ENCODE measurements at places on chromosomes 6 and 20.

DNA sequence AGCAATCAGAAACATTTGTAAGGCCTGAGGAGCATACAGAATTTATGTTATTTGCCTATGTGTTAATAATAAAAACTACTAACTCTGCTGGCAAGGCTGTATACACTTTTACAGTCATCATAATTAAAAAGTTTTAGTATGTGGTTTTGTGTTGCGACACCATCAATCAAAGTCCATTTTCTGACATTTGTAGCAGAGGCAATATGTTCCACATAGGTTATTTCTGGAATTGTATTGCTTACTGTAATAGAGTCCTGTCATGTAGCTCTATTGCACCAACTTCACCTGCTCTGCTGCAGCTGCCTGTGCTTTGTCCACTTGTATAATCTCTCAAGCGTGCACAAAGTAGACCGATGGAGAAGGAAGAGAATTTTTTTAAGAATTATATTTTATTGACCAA, 501.8 kb downstream of the HACE1 start:
- DNase-seq: no peak

DNA sequence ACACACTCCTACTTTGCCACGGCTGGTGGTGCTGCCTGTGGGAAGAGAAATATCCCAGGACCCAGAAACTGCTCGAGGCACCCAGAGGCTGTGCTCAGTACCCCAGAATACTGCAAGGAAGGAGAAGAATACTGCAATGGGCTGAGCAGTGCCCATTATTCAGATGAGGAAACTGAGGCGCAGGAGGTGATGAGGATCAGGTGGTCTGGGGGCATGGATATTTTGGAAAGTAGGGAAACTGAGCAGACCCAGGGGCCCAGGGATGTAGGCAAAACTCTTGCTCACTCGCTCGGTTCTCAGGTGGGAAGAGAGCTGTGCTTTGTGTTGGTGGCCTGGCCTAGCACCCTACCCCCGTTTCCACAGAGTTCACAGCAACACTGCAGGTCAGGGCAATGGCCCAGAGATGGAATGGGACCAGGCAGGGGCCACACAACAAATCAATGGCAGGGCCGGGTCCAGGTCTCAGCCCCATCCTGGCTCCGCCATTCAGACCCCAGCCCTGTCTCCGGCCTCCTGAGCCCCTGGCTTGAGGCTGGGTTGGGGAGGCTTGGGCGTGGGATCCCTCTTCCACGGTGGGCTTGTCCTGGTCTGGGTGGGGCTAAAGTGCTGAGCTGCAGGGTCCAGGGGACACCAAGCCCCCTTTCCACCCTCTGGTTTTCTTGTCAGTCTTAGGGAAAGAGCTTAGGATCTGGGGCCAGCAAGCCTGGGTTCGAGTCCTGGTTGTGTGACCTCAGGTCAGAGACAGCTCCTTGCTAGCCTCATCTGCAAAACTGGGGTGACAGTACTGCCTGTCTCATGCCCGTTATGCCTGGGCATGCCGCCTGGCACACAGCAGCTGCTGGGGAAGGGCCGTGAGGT, 33.9 kb downstream of the SUN5 start:
- no peak for DNase-seq

DNA sequence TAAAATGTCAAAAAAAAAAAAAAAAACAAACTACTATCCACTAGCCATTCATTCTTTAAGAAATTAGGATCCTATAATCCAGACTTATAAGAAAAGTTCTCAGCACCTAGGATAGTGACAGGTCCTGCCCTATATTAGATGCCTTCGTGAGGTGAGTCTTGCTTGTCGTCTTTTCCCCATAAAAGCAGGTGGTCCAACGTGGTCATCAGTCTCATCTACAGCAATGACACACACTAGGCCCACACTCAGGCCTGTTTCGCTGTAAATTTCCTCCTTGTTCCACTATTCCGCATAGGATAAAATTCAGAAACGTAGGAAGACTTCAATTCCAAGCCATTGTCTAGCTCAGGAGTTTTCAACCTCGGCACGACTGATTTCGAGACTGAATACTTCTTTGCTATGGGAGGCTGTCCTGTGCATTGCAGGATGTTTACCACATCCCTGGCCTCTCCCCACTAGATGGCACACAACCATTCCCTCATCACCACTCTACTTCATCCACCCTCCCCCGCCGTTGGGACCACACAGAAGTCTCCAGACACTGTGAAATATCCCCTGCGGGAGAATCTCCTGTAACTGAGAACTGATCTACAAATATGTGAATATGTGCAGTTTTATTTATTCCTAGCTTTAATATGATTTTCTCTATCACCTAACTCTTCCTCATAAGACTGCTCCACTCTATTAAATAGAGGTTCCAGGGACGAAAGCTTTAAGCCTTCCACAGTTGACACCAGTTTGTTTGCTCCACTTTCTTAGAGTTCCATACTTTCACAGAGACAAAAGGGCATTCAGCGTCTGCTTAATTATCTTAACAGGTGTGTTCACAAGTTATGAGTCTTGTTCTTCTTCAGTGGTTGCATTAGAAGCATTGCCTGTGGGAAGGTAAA, 346.3 kb downstream of the BMP2 start:
- DNase-seq: no peak

- DNase-seq: no peak
Observed at GRCh38 chr6:24614043-24614420, 32.0 kb downstream of the KIAA0319 start.

- DNase-seq: no peak
Observed at GRCh38 chr6:35052694-35053565, 88.2 kb downstream of the TCP11 start.

- DNase-seq: no peak
Observed at GRCh38 chr6:82397962-82398692, 34.5 kb downstream of the TPBG start.

- DNase-seq: peak; percentile 60
Observed at GRCh38 chr6:2848851-2849250, 7.2 kb upstream of the SERPINB1 start.

DNA sequence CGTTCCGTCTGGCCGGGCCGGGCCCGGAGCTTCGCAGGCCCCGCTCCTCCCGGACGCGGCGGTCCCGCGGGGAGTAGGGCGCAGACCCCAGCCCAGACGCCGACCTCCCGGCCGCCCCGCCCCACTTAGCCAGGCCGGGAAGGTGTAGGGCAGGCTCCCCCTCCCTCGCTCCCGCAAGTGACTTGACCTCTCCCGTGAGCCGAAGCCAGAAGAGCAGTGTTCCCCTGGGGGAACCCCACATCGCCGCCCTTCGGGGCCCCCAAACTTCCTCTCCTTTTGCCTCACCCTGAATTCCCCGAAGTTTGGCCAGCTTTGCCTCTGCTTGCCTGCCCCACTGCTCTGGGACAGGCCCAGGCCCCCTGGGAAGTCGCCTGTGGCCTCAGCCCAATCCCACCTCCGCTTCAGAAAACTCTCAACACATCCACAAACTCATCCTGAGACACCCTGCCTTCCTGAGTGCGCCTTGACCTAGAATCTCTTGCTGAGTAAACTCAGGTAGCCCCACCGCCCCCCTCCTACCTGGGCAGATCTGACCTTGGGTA, 524 bp upstream of the NOL4L start:
- DNase-seq: no peak

DNA sequence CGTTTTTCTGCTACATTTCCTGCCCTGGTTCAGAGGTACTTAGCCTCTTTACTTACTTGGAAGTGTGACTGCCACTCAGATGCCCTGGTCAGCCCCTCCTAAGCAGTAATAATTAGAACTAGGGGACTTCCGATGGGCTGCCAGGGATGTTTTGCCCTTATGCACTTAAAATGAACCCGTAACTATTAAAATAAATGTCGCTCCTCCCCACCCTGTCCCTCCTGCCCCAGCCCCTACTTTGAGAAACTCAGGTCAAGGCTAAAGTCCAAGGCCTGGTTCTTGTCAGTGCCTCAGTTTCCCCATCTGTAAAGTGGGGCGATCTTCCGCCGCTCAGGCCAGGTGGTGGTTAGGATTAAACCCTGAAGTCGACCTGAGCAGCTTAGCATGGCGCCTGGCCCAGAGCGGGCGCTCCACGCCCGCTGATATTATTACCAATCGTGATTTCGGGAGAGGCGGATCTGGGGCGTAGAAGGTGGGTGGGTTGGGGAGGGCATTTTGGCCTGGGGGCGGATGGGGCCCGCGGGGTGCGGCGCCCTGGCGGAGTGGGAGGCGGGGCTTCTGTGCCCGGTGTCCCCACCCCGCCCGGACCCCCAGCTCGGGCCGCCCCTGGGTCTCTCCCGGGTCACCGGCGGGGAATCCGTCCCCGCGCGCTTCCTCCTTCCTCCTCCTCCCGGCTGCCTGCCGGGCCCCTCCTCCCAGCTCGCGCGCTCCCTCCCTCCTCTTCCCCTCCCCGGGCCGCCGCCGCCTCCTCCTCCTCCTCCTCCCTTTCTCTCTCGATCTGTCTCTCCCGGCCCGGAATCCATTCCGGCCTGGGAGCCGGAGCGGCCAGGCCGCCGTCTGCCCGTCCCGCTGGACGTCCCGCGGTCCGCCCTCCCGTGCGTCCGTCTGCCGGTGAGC, at the start of gene SRC:
Gene SRC (plus strand): TSS at position 802 of the 897 bp plus-strand sequence. CDS start 38,014 bp downstream, outside the sequence.
- DNase-seq: peak; percentile 6

DNA sequence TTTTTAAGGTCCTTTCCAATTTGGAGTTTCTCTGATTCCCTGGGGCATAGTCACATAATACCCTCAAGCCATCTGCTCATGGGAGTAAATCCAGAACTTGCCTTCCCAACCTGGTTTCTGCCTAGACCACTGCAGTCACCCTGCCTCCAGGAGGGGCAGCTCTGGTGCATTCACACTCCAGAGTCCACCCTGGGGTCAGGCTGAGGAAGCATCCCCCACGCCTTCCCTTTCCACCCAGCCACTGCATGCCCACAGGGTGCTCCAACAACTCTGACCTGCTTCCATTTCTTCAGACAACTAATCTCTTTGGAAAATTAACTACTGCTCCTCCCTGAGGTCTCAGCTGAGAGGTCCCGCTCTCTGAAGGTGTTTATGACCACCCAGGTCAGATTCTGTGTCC, 211.4 kb upstream of the RIN2 start:
- no peak for DNase-seq

- DNase-seq: peak; percentile 33
Observed at GRCh38 chr20:52303281-52303950, 111.8 kb upstream of the ZFP64 start.

- no peak for DNase-seq
Observed at GRCh38 chr6:154842833-154843232, 109.6 kb downstream of the SCAF8 start.

- no peak for DNase-seq
Observed at GRCh38 chr6:12264671-12265070, 25.5 kb upstream of the EDN1 start.

DNA sequence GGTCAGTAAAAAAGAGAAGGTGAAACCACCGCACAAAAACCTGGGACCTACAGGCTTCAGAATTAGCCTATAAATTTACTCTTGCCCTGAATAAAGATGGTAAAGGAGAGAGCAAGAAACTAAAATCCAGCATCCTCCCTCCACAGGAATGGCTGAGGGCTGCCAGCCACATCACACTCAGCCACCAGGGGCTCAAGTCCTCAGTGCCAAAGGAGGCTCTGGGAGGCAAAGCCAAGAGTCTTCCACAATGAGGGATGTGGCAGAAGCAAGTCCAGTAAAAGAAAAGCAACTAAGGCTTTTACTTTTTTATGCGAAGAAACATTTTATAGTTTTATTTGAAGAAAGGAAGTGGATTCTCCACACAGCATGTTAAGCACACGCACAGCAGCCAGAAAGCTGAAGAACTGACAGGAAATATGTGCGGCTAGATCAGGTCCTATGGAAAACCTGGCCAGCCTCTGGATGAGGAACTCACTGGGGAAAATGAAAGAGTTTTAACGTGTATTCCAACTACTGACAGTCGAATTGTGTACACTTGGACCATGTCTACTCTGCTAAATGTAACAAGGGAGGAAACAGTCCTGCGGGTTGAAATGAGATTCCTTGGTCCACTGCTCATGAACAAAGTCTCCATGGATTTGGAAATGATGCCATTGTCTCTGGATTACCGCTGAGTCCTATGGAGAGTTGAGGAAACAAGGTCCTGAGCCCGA, 219.4 kb upstream of the SSTR4 start:
- DNase-seq: no peak

GRCh38 chr6:81476881-81477280, 275.6 kb downstream of the TENT5A start:
- DNase-seq: no peak

DNA sequence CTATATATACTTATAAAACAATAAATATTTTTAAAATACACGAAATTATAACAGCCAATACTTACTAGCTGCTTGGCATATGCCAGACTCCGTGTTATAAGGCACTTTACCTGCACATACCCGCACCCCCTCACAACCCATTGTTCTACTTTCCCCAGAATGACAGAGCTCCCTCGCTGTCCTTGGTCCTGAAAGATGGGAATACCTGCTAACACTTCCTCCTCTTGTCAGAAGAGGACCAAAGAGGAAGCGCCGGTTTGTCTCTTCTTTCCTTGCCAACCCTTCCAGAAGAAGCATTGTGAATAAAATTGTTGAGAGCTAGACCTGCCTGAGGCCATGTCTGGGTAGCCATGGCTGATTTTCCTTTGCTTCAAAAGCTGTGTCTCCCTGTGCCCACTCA, 149.3 kb downstream of the PTPRT start:
- no peak for DNase-seq

DNA sequence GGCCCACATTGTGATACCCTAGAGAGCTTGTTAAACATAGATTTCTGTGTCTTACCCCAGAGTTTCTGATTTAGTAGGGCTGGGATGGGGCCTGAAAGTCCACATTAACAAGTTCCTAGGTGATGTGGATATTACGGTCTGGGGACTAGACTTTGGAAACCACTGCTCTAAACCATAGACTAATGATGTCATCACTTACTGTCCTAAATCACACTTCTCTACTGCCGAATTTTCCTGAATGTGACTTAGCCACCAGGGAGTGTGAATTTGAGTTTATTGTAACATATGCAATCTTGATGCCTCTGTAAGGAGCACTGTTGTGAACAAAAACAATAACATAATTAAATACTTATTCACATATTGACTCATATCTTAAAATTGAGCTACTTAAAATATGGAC, 165.6 kb downstream of the BTBD3 start:
- no peak for DNase-seq

DNA sequence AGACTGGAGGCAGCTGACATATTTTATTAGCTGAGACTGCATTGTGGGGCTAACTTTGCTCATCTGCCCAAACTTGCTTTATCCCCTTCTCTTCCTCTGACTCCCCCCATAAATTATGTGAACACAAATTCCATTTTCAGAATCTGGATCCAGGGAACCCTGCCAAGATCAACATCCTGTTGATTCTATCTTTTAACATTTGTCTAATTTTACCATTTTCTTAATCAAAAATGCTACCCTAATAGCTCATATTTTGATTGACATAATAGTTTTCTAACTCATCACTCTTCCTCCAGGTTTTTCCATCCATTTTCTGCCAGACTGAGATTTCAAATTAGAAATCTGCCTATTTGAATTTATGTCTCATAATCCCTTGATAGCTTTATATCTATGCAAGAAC, 184.7 kb upstream of the PRSS16 start:
- DNase-seq: no peak

DNA sequence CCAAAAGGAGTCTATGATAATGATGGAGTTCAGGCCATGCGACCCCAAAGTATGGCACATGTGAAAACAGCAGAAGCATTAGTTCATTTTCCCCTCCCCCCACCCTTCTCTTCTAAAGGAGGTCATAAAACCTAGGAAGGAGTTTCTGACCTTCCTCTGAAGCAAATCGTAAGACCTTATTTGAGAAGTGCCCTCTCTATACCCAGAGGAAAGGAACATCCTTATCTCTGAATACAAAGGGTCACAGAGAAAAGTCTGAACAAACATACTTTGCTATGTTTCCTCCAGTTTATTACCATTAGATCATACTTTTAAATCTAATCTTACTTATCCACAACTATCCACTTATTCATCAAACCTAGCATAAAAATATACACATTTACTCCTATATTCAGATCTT, 48.6 kb downstream of the SLX4IP start:
- no peak for DNase-seq
